ENCODE measurements at places on chromosomes 13 and 19.

DNA sequence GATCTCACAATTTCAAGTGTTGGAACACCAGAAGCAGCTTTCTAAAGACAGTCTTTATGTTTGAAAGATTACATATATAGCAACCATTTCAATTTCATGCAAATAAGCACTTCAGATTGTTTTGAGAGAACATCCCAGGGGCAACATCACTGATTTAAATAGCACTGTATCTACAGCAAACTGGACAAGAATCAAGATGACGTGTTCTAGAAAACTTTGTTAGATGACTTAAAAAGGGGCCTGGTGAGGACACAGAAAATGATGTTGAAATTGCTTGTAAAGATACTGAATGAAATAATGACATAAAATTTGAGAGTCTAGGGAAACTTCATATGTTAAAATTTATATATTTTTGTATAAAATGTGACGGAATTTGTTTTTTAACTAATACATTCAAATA, 277.1 kb downstream of the KLF12 start:
- DNase-seq: no peak

DNA sequence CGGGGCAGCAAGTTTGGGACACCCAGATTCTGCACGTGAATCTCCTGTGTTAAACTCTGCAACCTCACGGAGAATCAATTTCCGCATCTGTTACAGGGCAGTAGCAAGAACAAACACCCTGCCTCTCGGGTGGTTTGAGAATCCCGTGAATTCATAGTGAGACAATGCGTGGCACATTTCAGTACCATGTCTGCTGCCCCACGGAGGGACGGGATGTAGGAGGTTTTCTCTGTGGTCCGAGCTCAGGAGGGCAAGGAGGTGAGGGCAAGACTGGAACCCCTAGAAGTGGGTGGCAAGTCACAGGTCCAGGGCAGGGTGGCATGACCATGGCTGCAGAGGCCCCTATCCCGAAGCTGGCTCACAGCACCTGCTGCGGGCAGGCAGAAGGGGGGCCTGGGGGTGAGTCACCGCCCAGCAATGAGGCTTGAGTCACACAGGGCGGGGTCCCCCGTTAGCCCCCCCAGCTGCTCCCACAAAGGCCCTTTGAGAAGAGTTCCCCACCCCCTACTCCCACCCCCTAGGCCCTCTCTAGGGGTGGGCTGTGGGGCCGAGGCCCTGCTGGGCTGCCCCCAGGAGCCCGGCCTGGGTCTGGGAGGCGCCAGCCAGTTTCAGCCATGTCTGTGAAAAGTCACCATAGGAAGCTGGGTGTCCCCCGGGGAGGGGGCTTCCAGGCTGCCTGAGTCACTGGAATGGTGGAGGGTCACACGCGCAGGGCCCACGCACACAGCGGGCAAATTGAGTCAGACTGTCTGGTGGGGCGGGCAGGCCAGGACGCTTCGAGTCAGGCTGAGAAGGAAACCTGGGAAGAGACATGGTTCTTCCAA, 25.8 kb upstream of the NANOS3 start:
- peak; percentile 70 for DNase-seq

DNA sequence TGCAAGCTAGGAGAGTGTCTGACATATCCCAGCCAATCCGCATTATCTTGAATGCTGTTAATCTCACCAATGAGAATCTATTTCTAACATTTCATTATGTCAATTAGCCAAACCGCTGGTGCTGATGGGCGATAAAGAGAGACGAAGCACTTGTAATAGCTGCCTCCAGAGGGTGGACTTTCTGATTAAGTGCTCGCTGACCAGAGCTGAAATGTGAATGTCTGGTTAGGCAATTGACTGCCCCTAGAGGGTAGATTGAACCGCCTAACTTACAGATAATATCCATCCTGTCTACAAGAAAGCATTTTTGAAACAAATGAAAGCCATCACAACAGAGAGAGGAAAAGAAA, 552 bp upstream of the GRWD1 start:
- DNase-seq: no peak

DNA sequence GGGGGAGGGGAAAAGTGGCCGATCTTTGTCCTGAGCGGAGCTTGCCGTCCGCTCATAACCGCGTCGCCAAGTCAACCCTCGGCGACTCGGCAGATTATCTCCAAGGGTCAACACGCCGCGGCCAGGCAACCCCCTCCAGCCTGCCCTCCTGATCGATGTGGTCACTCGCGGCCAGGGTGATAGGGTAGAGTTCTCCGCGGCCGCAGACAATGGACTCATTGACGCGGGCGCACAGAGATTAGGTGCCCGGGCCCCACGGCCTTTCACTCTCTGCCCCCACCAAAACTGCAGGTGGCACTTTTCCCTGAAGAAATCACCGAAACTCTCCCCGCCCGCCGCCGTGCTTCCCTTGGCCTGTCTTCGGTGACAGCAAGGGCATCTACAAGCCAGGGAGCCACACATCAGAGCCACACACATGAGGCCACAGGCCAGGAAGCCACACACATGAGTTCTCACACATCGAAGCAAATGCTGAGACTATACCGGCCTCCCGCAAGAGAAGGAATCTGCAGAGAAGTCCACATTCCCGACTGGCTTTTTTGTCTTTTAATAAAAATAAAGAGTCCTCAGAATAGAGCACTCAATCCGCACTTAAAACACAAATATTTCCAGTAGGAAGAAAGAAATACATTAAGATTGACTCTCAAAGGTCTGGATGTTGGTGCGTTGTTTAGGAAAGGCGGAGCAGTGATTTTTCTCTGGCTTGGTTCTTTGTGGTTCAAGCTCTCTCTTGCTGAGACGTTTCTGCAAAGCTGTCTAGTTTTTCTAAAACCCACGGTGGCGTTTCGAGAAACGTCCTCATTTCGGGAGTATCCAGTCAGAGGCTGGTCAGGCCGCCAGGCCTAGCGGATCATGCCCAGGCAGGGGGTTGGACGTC, 1.5 kb upstream of the PDX1 start:
- DNase-seq: no peak

GRCh38 chr13:98537740-98538139, 39.2 kb downstream of the STK24 start:
- DNase-seq: no peak

DNA sequence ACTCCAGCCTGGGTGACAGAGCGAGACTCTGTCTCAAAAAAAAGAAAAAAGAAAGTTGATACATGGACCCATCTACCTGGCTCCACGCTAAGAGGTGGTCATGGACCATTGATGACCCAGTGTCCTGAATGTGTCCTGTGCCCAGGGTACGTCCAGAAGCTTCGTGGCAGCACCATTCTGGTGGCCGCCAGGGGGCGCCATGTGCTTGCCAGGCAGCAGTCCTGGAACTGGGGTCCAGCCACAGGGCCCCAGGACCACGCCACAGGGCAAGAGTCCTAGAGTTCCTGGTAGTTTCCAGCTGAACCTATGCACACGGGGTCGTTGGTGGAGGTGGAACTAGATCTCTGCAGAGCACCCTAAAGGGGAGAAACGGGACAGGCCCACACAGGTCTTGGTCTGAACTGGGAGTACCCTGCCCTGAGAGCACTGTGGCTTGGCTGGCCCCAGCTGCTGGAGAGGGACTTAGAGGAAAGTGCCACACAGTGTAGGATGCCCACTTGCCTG, 19.9 kb upstream of the FBXO27 start:
- DNase-seq: peak; percentile 89

DNA sequence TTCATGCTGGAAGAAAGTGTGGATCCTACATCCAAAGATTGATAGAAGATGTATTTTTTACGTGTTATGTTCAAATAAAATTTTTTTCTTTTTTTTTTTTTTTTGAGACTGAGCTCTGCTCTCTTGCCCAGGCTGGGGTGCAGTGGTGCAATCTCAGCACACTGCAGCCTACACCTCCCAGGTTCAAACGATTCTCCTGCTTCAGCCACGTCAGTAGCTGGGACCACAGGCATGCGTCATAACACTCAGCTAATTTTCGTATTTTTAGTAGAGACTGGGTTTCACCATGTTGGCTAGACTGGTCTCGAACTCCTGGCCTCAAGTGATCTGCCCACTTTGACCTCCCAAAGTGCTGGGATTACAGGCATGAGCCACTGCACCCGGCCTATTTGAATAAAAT, 65.7 kb downstream of the KLF12 start:
- no peak for DNase-seq

Measured in activated CD4-positive, alpha-beta T cell treated with anti-CD3 and anti-CD28 coated beads, Interleukin-2, amount 10 ng/mL, durations not matched to agents 24 days and 14 days (primary cell).